ENCODE measurements at places on chromosomes 7 and 10. TPM values are rescaled to one million over a fixed set of nuclear protein-coding genes. Genes with fewer than 3 reads are reported as not detected.

GRCh38 chr10:62619413-62619738 lies 185.1 kb upstream of the ADO start:
- no peak for DNase-seq

DNA sequence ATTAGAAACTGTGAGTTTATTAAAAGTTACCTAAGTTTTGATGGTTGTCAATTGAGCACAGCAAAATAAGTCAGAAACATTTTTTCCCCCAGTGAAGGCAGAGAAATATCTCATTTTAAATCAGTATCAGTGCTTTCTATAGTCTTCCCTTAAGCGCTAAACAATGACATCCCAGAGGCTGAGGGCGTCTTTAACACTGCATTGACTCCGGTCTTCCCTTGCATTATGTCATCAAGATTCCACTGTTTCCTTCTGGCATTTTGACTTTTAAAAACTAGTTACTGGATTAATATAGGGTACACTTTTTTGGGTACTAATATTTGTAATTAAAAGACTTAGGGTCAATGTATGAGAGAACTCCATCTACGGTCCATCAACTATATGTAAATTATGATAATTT lies 3.9 kb downstream of the GLUD1 start:
- no peak for DNase-seq

DNA sequence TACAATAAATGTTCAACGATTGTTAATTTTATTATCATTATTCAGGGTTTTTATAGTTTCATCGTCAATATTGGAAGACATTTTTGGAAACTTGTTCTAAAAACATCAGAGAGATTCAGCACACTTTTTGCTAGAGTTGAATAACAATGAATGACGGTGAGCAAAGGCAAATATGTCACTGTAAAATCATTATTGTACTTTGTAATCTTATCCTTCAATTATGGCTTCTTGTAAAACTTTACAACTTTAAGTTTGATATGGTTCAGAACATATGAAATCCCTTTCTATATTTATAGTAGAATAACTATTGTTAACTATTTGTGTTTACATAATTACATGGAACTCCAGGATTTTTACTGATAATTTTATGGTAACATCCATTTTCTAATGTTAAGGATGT lies 167.8 kb upstream of the SEMA3A start:
- DNase-seq: no peak

- no peak for DNase-seq
These were observed 65.7 kb upstream of the ASAH2 start for GRCh38 chr10:50316695-50317648.

Gene HTR7
- not detected for total RNA-seq

Gene LIPK
- not detected for total RNA-seq

DNA sequence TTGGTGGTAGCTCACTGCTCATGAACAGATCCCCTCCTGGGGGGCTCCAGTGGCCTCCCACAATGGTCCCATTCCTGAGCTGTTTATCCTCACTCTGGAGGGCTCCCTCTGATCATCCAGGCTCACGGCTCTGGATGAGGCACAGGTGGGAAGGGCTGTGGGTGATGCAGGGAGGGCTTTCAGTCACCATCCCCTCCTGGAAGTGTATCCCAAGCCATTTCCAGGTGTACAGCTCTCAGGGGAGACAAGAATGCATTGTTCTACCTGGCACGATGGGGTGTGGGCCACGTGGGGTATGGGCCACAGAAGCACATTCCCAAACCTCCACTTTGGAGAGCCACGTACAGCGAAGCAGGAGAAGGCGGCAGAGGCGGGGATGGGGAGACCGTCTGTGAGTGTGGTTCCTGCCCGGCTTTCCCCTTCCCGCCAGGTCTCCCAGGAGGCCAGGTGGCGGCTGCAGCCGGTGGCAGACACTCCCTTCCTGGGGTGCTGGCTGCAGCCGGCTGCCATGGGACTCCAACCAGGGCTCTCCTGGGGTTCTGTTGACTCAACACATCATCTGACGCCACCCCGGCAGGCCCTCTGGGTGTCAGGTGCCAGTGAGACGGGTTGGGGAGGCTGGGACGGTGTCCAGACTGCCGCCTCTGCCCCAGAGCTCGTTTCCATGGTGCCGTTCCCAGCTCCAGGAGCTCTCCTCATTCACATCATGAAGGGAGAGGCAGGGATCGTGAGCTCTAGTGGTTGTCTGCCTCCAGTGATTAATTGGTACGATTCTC lies 169.7 kb upstream of the RHEB start:
- DNase-seq: no peak

GRCh38 chr10:71708897-71709882 lies 10.4 kb downstream of the C10orf105 start:
- DNase-seq: no peak

DNA sequence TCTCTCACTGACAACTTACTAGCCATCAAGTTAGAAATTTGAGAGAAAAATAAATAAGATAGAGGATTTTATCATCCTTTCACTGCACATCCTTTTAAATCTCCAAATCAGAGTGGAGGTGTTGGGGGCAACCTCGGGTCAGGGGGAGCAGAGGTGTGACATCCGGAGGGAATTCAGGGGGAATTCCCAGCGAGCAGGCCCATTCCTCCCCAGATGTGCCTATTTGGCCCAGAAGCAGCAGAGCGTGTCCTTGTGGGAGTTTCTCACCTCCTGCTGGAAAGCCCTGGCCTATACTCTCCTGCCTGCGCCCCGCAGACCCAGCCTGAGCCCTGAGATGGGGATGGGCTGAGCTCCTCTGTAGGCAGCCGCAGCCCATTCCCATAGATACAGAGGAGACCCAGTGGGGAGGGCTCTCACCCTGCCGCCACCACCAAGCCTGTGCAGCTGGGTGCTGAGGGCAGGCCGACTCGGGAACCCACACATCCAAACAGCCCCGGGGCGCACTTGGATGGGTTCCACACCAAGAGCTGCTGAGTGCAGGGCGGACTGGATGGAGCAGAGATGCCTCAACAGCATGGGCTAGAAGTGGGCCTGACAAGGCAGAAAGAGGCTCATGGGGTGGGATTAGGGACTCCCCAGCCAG lies 124.5 kb downstream of the CXCL12 start:
- DNase-seq: no peak

Gene CYP2W1
- not detected for total RNA-seq

Gene PIP
- not detected for total RNA-seq

Gene CPA4
- 0.29 TPM for total RNA-seq

Gene TMEM120A
- total RNA-seq: 20.6 TPM

Gene PLEKHS1
- not detected for total RNA-seq

GRCh38 chr7:101940830-101941229 lies 123.4 kb downstream of the CUX1 start:
- no peak for DNase-seq

DNA sequence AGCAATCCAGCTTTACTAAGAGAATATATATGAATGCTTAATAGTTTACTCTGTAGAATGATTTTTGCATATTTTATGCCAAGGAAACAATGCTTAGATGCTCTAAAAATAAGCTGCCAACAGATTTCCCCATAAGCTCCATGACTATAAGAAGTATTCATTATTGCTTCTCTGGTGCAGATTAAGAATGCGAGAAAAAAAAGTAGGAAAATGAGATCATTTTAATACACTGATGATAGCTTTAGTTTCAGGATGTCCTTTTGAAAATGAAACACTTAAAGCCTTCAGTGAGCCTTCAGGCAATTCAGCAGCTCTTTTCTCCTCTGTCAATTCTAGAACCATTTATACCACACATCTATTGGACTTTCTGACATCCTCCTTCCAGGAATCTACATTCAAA lies 735.0 kb upstream of the POT1 start:
- no peak for DNase-seq

Gene HMX3
- total RNA-seq: not detected

Gene PNLIP
- 0.87 TPM for total RNA-seq

GRCh38 chr7:37186753-37187152 lies 261.9 kb downstream of the ELMO1 start:
- no peak for DNase-seq

GRCh38 chr7:136964347-136964746 lies 95.9 kb downstream of the CHRM2 start:
- no peak for DNase-seq

DNA sequence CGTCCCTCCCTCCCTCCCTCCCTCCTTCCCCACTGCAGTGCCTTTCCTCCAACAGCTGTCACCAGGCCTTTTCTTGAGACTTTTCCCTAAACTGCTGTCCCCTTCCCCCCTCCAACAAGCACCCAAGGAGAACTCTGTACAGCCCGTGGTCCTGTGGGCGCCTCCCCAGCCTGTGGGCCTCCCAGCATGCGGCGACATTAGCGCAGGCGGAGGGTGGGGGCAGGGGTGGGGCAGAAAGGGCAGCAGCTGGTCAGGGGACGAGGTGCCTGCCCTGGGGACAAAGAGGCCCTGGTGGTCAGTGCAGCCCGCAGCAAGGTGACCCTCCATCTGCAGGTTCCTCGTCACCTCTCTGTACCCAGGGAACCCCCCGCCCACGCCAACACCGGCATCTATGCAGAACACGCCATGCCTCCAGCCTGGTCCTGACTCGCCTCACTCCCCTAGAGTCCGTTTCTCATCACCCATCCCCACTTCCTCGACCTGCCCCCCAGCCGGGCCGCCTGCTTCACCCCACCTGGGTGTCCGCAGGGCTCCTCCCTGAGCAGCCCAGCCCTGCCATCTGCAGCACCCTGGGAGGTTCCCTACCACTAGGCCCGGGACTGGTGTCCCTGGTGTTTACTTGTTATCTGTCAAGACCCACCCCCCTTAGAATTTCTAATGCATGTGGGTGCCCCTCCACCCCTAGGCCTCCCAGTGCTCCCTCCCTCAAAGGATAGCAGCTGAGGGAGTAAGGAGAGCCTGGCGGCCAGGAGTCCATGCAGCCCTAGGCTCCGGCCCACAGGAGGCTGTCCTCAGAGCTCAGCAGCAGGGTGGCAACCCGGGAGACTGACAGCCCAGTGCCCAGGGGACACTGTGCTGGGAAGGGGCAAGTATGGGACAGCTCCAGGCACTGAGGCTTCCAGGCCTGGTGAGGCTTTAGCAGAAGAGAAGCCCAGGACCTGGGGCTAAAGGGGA lies 147.8 kb downstream of the ARHGAP22 start:
- DNase-seq: no peak

- DNase-seq: no peak
These were observed 1.2 kb downstream of the PTEN start for GRCh38 chr10:87864496-87865059.

Gene SLC26A4
- total RNA-seq: 2.0 TPM

Gene UBE2D1
- total RNA-seq: 16.0 TPM

Gene KCTD7
- 3.9 TPM for total RNA-seq

Gene PKD2L1
- not detected for total RNA-seq

DNA sequence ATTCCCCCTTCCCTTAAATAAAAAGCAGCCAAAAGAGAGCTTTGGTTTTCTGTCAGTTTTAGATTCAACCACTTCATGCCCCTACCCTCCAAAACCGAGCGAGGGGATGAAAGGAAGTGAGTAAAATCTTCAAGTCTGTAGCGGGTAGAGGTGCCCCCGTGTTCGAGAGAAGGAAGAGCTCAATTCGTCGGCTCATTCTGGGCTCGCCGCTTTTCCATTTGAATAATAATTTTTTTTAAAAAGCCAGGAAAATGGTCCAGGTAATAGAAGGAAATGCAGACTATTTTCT lies 436.2 kb upstream of the GALNT17 start:
- DNase-seq: no peak

DNA sequence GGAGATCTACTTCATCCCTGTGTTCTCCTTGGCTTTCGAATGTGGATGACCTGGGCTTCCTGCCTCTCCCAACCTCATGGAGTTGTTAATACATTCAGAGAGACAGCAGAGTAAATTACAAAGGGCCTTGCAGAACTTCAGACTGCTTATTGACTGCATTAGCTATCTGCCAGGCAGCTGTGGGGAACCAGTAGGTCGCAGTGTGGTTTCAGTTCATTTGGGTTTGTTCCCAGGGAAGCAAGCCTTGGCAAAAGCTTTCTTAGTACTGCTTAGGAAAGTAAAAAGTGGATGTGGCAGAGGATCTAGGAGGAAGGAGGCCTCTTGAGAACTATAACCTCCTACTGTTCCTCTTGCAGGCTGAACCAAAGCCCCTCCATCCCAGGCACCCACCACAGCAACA lies 9.2 kb downstream of the NPFFR1 start:
- no peak for DNase-seq

DNA sequence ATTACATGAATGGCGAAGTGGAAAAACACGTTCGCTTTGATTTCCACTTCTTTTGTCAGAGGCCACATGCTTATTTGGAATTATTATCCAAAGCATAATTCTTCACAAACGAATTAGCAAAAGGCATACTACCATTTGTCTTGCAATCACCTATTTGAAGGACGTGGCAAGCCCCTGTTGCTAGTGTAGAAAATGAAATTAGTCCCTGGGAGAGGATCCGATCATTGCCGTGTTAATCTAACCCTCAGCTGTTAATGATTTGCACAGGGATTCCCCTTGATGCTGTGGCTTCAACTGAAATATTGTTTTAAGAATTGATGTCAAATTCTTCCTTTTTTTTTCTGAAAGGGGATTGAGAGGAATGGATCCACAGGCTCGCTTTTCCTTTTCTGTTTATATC lies 4.6 kb downstream of the AGMO start:
- DNase-seq: no peak

Gene FFAR4
- total RNA-seq: not detected

Gene GNAT3
- total RNA-seq: not detected

DNA sequence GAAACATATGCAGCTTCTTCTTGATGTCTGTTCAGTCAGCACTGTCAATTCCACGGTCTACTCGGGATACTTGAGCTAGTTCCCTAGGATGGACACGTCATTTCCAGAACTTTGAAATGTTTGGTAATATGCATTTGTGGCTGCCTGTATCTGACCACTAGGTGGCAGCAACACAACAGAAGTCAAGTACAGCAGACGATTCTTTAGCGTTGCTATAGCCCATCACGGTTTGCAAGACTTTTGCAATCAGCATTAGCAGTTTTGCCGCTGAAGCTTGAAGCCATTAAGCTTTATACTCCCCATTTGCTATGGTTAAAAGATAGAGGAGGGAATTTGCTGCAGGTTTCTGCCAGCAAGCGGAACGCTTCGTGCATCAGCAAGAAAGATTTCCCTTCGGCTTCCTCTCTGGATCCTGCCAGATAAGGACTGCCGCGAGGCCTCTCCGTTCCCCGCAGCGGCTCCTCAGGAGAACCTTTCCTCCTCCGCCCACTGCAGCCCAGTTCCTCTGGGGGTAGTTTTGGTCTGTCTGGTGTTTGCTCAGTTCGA lies 63.5 kb downstream of the ABCC2 start:
- peak; percentile 60 for DNase-seq

Gene FBXO24
- total RNA-seq: 0.14 TPM

DNA sequence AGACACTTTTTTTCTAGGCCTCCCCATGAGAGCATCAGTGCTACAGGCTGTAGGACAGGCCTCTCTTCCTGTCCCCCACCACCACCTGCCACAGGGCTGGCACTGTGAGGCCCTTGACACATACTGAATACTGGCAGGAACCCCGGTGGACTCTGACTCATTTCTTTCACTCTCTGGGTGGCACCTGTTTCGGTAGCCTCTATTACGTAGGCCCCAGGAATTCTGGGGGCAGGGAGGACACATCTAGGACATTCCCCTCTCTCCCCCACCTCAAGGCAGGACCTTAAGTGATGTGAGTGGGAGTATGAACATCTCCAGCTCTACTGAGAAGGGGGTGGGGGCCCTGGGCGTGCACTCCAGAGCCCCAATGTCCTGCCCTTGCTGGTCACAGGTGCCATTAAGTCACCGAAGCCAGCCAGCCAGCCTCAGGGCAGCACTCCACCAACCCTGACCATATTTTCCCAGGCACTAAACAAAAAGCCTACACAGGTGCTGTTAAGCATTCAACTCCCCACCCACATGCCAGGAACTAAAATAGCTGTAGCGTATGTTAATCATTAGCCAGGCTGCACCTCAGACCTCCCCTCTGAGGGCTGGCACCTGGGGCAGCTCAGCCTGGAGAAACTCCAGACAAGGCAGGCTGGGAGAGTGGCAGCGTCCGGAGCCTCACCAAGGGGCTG lies 8.9 kb downstream of the ANXA11 start:
- peak; percentile 58 for DNase-seq

Data from activated T-cell treated with anti-CD3 and anti-CD28 coated beads, Interleukin-2, amount 50 U/mL, for 4 hours (primary cell).